ENCODE measurements at places on chromosomes 2 and 18.

DNA sequence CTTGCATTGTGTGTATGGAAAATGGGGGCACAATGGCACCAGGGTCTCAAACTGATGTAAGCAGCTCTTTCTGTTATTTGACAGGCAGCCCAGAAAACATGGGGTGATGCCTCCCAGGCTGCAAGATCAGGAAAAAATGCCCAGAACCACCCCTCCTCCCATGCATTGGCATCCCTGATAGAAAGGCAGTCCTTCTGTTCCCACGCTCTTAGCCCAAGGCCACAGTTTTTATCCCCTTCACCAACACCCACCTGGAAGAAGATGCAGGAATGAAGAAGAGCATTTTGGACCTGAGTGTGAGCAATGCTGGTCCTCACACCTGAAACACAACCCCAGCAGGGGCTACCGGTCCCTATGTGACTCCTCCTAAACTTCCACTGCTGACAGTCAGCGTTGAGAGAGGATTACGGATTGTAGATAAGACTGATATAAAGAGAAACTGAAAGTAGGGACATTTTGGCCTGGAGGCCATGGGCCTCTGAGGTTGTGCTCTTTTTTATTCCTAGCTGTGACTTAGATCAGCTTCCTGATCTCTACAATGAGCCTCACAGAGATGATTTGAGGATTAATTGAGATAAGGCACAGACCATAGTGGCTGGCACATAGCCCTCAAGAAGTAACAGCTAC, 386.0 kb upstream of the ATP5MC3 start:
- no peak for DNase-seq

DNA sequence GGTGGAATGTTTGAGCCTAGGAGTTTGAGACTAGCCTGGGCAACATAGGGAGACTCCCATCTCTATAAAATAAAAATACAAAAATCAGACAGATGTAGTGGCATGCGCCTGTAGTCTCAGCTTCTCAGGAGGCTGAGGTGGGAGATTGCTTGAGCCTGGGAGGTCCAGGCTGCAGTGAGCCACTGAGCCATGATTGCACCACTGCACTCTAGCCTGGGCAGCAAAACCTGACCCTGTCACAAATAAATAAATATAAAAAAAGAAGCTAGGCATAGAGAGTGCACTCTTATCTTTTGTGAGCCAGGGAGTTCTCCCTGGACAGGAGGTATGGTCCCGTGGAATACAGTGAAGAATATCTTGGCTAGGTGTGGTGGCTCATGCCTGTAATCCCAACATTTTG, 11.0 kb upstream of the KYNU start:
- DNase-seq: no peak

DNA sequence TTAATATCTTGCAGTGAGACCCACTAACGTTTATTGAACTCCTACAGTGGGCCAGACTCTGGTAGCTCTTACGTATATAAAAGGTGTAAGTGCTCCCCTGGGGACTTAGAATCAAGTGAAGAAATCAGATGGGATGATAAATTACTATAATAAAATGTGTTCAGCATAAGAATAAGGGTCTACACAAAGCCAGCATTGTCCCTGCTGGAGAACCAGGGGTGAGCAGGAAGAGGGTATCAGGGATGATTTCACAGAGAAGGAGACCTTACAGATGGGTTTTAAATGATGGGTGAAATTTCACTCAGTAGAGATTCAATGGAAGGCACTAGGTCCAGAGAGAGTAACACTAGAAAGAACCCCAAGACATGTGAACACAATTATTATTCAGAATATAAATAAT, 20.7 kb downstream of the NRXN1 start:
- no peak for DNase-seq

DNA sequence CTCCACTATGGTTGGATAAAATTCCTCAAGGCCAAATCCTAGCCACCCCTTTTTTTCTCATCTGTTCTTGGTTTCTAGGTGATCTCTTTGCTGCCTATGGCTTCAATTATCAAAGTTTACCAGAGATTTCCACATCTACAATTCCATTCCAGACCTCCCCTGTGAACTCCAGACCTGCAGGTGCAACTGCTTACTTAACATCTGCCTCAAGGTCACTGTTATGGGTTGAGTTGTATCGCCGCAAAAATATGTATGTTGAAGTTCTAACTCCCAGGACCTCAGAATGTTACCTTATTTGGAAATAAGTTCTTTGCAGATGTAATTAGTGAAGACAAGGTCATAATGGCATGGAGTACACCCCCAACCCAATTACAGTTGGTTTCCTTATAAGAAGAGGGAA, 60.4 kb upstream of the SOS1 start:
- DNase-seq: no peak

DNA sequence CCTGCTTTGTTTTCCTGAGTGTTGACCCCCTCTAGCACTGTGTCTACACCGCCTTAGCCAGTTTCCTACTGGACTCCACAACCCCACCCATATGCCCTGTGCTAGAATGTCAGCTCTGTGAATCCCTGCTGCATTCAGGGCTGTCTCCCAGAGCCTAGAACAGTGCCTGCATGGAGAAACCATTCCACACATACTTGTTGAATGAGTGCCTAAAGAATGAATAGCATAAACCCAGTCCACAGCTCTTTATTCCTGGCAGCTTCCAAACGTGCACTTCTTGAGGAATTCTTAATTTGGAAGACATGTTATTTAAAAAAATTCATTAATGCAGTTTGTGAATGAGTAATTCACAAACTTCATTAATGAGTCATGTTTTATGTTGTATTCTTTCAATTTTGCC, 6.5 kb upstream of the NAPG start:
- DNase-seq: no peak

- no peak for DNase-seq
Measured at GRCh38 chr2:33530690-33531548, 54.5 kb downstream of the RASGRP3 start.

GRCh38 chr2:168136392-168136977, 110.9 kb downstream of the STK39 start:
- no peak for DNase-seq

DNA sequence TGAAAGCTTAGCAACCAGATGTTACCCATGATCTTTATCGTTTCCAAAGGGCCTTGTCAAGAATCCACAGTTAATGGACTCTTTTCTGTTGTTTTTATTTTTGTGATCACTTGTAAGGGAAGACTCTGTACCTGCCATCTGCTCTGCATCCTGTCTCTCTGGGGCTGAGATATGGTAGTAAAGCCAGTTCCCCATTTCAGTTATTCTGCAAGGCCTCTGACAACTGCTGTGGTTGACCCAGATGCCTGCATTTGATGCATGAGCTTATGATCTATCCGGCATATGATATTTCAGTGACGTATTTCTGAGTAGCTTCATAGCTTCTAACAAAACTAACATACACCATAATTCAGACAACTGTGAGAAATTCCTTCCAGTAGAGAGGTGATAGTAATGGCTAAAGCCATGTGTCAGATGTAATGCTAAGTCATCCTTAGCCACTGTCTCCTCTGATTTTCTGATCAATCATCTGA, 105.1 kb downstream of the TPO start:
- DNase-seq: peak; percentile 53

DNA sequence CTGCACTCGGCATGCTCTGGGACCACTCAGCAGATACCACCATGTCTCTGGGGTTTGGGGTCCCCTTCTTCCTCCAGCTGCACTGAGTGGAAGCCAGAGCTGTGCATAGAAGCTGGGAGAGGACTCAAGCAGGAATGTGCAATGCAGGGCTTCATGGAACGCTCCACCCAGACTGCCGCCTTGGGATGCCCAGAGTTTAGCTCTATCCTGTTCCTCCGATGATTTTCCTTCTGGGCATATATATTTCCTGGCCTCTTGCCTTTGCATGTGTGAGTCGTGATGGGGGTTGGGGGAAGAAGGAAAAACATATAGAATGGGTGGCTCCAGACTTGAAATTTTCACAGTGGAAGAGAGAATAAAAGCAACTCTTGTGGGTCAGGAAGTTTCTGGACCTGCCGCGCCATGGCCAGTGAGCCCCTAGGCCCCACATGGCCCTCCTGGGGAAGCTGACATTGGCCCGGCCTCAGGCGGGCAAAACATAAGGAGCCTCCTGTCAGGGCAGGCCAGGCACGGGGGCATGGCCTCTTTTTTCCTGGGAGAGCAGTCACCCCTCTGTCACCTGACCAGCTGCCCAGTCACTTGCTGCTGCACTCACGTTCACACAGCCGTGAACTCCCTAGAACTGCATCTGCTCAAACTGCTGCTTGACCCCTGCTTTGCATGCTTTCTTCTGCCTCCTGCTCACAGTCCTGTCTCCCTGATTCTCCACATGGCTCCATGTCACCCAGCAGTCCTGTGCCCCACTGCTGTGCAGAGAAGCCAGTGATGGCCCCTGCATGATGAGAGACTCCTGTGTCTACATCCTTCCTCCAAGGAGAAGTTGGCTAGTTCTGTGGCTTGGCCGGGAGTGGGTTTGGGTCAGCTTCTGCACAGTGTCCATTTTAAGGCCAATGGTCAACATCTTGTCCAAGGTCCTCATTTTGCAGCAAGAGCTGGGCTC, 197.8 kb downstream of the CTIF start:
- DNase-seq: no peak

DNA sequence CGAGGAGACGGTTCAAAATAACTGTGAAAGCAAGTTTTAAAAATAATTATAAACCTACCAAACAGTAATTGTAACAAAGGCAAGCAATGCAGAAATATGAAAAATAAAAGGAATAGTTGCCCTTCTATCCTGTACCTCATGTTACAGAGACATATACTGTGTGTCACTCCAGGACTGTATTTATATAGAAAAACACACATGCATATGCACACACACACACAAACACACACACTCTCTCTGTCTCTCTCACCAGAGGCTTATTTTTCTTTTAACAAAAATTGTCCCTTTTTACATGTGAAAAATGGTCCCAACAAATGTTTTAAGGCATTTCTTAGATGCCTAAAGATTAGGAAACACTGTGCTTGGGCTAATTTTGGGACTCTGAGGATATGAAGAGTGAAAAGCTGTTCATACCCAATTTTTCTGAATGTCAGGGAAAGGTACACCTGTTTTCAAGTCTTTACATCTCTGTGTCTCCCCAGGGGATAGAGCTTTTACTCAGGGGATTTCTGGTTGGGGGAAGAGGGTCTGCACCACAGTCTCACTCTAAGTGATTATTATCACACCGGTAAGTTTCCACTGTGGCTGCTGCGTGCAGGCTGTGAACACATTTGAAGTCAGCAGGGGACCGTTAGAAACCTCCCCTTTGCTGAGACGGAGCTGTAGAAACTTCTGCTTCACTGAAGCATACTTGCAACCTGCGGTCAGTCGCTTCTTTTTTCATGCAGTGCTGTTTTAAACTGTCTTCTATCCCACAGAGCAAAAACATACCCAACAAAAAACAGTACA, 51.4 kb upstream of the SPAG16 start:
- peak; percentile 42 for DNase-seq
